Activated naive CD8-positive, alpha-beta T cell treated with anti-CD3 and anti-CD28 coated beads, Interleukin-2, amount 10 ng/mL, durations not matched to agents 7 days and 5 days (primary cell): ENCODE measurements at places on chromosomes 6 and 20.
A peak's percentile ranks its signal among the peaks of the same experiment; 100 is the strongest.

- no peak for DNase-seq
Measured at GRCh38 chr6:124964764-124965105, 2.5 kb downstream of the RNF217 start.

DNA sequence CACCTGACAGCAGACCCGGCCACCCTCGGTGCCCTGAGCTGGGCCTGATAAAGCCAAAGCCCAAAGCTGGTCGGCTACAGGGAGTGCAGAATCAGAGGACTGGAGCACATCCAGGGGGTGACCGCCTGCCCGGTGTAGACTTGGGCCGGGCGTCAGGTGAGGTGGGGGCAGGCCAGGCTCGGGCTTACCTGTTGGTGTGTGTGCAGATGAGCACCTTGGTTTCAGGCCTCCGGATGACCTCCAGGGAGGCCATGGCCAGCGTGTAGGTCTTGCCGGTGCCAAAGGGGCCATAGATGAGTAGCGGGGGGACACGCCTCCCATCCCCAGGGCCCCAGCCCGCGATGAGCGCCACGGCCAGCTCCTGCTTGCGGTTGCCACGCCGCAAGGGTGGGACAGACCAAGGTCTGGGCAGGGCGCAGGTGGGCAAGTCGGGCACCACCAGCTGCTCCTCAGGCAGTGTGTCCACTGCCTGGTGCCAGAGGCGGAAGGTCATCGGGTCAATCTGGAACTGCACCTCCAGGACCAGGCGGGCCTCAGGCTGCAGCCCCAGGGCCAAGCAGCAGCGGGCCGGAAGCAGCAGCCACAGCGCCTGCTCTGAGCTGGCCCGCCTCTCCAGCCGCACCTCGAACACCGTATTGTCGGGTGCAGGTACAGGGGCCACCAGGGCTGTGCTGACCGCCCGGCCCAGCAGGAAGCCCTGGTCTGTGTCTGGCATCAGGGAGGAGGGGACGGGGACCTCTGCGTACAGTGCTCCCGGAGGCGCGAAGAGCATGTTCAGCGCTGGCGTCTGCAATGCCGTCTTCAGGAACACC is 5.7 kb downstream of the HELZ2 start:
- no peak for DNase-seq

DNA sequence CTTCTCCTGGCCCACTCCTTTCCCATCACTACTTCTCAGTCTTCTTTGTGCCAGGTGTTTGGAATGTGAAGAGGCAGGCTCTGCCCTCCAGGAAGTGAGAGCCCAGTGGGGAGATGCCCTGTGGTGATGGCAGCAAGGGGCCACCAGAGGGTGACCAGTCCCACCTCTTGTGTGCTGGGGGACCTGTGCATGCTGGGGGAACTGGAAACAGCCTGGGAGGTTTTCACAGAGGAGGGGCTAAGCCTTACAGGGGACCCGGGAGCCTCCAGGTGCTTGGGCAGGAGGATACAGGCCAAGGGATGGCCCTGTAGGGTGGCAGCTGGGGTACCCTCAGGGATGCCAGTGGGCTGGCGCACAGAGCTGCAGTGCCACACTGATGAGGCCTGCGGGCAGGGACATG is 72.3 kb downstream of the RAMACL start:
- DNase-seq, result no peak

GRCh38 chr6:32627249-32627648 is 10.0 kb upstream of the HLA-DQA1 start:
- no peak for DNase-seq

GRCh38 chr20:14334306-14334930 is 3.0 kb downstream of the FLRT3 start:
- no peak for DNase-seq

- no peak for DNase-seq
Measured at GRCh38 chr6:166556863-166557322, 29.6 kb downstream of the RAMACL start.

DNA sequence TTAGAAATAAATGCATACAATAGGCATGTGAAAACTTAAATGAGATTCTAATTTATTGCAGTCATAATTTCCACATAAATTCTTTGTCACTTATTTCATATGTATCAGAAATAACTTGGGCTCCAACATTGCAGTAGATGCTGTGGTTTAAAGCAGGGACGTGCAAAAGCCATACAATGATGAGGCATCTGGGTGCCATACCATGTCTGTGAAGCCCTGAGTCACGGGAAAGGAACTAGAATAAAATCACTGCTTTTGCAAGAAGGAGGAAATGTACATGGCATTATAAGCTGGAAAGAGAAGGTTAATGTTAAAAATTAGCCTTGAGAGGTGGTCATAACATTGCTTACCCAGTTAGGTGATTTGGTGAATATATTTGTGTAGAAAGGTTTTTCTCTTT is 180.4 kb downstream of the SASH1 start:
- DNase-seq, result no peak

- DNase-seq, result no peak
Measured at GRCh38 chr6:44535446-44535845, 147.9 kb downstream of the CDC5L start.

DNA sequence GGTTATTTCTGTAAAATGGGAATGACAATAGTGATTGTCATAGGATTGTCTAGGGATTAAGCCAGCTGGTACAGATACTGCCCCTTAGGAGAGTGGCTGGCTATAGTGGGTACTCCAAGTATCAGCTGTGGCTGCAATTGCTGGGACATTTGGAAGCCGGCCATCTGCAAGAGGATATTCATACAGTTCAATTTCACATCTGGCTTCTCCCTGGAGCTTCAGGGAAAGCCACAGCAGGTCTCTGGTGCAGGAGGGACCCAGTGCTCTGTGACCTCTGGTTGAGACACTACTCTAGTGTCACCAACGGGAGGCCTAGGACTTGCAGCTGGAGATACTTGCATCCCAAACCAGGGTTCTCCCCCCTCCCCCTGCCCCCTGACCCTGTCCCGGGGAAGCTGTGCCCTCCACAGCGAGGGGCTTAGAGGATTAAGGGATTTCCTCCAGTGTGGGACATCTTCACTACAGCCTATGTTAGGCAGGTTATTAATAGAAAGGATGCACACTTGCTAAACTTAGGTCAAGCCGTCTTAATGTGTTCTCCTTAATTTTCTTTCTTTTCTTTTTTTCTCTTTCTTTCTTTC is 2.7 kb downstream of the SLC2A10 start:
- DNase-seq, result no peak

DNA sequence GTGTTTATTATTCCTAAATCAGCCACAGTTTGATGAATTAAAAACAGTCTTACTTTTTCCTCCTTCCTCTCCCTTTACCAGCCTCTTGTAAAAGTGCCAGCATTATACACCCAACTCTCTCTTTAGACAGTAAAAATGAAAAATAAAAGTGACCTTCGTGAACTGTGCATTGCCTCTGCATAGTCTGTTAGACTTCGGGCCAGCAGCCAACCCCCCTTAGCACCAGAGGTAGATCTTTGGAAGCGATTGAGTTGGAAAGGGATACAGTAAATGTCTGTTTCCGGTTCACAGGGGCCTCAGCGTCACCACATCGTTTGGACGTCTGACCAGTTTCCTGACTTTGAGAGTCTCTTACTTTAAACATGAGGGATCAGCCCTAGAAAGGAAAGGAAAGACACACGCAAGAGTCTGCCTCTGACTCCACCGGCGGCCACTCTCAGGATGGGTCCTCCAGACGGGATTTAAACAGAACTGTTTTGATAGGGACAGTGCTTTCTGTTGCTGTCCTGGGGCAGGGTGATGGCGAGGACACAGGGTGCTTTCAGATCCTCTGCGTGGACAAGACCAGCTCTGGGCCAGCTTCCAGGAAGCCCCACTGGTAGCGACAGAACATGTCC is 206.6 kb upstream of the PREP start:
- no peak for DNase-seq

- no peak for DNase-seq
Measured at GRCh38 chr6:1399085-1399780, 9.9 kb downstream of the FOXF2 start.

DNA sequence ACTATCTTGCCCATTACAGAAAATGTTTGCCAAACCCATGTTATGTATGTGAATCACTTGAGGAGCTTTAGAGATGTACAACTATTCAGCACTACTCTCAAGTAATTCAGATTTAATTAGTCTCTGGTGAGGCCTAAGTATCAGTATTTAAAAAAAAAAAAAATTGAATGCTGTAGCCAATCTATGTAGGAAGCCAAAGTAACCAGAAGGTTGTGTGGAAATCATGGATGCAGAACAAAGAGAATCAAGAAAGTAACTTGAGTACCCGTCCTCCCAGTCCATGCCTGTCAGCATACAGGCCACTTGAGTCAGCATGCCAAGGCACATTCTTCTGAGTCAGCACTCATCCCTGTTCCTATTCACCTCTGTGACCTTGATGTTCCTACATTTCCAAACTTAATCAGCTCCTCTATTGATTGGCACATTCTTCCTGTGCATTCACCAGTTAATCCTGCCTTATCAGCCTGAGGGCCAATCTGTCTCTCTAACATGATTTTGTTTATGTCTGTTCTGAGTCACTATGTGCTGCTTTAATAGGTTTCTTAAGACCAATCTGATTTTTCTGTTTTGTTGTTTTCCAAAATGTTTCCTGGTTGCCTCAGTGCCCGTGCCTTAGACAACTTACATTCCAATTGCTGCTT is 165.6 kb downstream of the KCNQ5 start:
- DNase-seq, result no peak

DNA sequence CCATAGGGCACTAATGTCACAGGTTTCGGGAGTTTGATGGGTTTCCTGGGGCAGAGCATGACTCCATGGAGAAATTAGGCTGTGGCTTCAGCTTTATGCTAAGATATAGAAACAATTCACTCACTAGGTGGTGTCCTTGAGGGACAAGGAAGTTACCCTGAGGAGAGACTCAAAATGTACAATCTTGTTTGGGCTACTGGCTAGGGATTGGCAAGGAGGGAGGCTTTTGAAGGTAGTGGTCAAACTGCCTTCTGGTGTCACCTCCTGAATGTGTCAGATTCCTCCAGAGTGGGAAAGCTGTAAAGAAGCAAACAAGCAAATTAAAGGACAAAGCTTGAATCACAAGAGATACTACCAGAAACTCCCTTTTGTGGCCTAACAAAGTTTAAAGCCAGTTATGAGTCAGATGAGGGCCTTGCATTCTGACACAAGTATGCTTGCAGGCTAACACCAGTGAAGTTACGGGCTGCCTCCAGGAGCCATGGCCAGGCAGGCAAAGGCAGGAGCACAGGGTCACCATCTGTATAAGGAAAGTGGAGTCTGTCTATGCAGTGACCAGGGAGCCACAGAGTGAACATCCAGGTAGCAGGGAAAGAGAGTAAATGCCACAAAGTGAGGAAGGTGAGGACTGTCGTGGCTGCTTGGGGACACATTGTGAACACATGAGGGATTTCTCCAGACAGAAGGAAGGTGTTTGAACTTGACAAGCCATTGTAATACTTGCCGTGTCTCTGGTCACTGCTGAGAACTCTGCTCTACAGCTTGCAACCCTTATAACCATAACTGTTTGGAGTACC is 107.7 kb upstream of the DTNBP1 start:
- no peak for DNase-seq

DNA sequence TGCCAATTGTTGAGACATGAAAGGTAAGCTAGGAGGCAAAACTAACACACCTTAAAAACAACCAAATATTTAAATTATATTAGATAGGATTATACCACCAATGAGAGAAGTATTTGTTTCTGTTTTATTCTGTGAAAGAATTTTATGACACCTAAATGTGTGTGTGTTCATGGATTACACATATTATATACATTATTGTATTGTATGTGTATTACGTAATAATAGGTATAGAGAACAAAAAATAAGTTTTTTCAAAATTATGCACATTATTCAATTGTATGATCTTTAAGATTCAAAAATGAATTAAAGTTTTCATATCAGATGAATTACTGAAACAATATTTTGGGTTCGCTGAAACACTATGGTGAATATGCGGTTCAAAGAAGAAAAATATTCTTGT is 84.3 kb upstream of the FABP7 start:
- no peak for DNase-seq

- no peak for DNase-seq
Measured at GRCh38 chr20:20261159-20261558, 106.7 kb upstream of the INSM1 start.

- peak; percentile 19 for DNase-seq
Measured at GRCh38 chr6:170128811-170129681, 161.8 kb downstream of the DLL1 start.

DNA sequence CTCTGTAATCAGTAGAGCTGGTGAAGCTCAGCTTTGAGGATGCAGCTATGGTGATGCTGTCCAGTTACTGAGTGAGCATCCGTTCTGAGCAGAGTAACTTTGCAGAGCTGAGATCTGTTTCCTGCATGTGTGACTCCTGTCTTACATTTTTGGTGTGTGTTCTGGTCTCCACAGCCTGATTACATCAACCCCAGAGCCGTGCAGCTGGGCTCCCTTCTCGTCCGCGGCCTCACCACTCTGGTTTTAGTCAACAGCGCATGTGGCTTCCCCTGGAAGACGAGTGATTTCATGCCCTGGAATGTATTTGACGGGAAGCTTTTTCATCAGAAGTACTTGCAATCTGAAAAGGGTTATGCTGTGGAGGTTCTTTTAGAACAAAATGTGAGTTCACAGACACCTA is 81.6 kb downstream of the FAM120B start:
- no peak for DNase-seq

DNA sequence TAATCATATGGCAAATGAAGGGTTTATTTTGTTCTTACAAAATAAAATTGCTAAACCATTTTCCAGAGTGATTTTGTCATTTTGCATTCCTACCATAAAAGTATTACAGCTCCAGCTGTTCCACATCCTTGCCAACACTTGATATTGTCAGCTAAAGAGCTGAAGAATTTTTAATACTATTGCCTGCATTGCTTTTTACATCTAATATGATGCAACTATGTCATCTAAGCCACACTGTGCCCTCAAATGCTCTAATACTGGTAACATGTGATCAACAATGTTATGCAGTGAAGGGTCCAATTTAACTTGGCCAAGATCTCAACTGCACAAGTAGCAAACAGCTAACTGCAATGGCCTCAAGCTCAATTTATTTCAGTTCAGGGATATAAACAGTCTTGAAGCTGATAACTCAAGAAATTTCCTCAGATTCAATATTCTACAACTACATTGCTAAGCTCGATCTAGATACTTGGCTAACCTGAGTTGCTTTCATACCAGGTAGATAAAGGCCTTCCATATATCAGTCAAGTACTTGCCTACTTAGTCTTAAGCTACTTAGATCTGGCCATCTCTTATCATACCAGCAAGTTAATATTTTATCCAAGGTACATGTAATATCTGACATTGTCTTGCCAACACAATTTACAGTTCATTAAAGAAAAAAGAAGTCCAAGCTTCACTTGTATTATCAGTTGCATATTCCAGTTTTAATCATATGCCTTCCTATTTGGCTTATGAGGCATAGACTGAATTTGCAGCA is 17.0 kb downstream of the AKIRIN2 start:
- no peak for DNase-seq
